ENCODE measurements at places on chromosomes 16 and 17.

- no peak for DNase-seq
These were observed 46.1 kb downstream of the PRMT7 start for GRCh38 chr16:68356919-68357286.

GRCh38 chr16:24610416-24610755, 71.0 kb downstream of the RBBP6 start:
- DNase-seq = peak; percentile 33

GRCh38 chr16:31664683-31665482, 137.2 kb downstream of the AHSP start:
- DNase-seq = no peak

DNA sequence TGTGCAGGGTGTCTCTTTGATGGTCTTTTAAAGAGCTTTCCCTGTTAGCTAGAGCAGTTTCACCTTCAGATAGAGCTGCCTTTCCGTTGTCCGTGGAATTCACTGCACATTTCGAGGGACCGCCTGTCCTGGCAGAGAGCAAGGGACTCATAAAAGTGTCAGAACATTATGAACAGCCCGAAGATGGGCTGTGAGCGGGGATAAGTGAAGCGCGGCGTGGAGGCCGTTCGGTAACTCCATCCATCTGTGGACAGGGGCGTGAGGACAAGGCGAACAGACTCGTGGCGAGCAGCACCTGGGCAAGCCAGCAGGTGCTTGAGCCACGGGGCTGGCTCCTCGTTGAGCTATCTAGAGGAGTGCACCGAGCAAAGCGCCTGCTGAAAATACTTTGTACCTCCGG, 371.2 kb downstream of the MAF start:
- DNase-seq = no peak

DNA sequence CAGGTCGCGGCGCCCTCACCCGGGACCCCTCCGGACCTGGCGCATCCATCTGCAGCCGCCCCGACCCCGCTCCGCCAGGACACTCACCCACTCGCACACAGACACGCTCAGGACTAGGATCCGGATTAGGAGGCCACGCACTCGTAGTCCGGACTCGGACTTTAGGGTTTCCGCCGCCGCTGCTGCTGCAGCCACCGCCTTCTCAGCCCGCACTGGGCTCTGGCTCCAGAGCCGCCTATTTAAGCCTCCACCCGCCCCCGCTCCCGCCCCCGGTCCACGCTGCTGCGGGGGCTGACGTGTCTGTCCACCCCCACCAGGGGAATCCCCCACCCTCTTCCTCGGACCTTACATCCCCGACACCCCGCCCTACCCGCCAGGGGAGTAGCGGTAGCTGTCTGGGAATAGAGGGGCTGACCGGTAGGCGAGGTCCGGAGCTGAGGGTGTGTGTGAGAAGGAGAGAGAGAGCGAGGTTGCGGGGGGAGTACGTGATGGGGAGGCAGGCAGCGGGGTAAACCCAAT, at the start of gene RRAD:
TSS of gene RRAD (minus strand) at position 214 of the 519 bp plus-strand sequence. CDS start 356 bp downstream, outside the sequence.
- DNase-seq = no peak

DNA sequence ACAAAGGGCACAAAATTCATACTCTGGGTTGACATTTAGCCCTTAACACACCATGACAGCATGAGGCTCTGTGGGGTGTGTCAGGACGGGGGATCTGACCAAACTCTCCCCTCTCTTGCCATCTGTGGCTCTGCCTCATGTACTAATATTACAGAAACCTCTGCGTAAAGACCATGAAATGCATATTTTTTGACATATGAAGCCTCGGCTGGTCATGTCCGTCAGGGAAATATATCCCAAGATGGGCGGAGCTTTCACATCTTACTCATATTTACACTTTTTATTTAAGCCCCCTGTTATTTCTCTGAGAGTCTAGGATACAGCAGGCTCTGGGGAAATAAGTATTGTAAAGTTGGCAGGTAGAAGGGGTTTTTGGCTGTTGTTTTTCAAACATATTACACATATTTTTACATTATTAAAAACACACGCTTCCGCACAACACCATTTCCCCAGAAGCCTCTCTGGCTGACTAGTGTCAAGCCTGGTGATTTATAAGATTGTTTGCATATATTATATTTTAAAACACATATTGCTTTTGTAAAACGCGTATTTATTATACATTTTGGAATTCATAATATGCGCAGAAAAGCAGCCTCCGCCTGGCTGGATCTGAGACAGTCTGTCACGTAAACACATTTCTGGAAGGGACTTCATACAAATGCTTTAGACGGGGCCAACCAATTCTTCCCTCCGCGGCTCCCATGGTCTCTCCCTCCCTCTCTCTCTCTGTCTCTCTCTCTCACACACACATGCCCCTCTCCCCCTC, 237.7 kb upstream of the ZFHX3 start:
- no peak for DNase-seq

DNA sequence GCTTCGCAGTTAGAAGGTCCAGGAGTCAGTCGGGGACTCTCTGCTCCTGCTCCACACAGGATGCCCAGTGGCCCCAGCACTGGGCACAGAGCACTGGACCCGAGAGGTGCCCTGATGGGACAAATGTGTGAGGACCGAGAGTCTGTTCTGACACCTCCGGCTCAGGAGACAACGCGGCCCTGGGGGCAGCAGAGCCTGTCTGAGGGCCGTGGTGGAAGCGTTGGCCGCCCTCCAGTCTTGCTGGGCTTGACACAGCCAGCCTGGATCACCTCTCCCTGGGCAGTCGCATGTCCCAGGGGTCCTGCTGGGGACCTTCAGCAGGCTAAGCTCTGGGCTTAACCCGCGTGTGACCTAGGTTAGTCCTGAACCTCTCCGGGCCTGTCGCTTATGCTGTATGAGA, 23.1 kb downstream of the LGALS9 start:
- DNase-seq = no peak

DNA sequence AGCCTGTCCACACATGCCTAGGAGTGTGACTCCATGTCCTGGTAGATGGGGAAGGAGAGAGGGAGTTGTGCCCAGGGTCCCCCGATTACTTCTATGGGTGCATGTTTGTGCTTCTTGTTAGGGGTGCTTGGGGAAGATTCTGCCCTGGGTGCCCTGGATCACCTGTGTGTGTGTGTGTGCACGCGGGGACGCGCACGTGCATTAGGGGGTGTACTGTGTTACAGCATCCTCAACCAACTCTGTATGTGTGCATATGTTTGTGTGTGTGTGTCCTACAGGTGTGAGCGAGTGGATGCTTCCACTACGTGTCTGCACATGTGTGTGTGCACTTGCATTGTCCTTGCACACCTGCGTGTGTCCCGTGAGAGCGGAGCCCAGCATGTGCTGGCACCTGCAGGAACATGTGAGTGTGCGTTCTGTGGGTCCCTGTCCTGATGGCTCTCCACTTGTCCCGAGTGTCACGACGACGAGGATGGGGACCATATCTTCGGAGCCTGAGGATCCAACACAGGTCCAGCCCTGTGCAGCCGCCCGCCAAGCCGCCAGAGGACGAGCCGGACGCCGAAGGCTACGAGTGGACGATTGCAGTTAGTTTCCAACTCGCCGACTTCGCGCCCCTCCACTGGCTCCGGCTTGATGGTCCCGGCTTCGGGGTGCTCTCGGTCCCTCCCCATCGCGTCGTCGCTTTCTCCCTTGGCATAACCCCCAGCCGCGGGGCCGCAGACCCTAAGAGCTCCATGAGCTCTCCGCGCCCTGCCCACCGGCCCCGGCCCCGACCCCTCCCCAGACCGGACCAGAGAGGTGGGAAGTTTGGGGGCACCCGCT, 6.0 kb upstream of the TBC1D3B start:
- no peak for DNase-seq

DNA sequence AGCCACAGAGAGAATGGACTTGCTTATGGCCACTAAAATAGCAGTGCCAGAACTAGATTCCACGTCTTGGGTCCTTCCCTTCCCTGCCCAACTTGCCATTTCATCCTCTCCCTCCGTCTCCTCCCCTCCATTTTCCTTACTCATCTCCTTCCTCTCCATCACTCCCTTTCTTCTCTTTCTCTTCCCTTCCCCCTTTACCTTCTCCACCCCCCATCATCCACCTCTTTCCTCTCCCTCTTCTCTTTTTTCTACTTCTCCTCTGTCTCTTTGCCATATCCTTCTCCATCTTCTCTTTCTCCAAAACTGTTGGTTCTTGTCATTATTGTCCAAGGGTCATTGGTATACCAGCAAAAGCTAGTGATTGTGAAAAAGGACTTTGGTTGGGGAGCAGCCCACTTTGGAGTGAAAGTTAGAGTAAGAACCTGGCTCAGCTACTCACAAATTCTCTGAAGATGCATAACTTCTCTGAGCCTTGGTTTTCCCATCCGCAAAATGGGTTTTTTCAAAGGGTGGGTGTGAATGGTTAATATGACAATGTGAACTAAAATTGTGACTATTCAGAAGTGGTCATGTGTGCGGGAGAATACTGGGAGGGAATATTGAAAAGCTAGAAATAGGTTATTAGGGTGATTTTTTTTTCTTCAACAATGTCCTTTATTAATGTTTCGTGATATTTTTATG, 393.8 kb downstream of the XYLT1 start:
- DNase-seq = no peak

DNA sequence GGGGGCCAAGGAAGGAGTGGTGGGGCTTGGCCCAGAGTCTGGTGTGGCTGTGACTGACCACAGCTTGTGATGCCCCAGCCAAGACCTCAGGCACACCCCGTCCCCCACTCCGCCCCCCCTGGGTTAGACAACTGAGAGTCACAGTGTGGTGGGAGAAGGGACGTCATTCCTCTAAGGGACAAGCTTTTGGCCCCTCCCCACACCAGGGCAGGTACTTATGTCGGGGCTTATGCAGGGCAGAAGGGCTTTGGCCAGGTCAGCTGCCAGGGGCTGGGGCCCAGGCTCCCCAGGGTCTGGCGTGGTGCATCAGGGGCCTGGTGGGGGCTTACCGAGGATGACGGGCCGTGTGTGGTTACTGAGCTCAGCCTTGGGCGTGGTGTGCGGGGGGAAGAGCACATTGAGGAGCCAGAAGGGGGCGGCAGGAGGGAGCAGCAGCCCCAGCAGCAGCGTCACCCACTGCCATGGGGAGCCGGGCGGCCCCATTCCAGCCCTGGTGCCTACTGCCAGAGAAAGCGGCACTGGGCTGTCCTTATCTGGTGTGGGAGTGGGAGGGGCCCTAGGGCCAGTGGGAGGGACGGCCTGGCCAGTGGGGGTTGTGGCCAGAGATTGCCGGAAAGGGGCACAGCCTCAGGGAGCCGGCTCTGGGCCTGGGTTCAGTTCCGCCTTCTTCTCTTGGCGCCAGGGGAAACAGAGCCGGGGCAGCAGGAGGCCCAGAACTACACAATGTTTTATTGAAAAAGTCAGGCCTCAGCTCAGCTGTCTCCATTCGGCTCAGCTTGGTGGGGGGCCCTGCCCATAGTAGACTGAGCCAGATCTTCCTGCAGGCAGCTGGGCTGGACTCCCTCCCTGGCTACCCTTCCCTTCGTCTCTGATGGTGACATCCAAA, at the start of gene LCAT:
TSS of gene LCAT (minus strand) at position 502 of the 886 bp plus-strand sequence. CDS start at position 483, 19 bp downstream.
- DNase-seq = no peak

GRCh38 chr17:79019632-79020584, 4.1 kb upstream of the C1QTNF1 start:
- DNase-seq = peak; percentile 60

DNA sequence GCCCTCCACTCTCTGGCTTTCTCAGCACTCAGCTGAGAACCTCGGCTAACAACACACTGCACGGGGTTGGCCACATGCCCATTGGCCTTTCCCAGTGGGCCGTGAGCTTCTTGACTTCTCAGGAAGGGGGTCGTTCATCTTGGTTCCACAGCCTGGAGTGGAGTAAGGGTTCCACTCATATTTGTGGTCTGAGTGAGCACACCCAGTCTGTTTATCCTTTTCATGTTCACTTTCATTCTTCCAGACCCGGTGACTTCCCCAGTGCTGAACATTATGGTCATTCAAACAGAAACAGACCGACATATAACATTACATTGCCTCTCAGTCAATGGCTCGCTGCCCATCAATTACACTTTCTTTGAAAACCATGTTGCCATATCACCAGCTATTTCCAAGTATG, 8.2 kb downstream of the MILR1 start:
- no peak for DNase-seq

GRCh38 chr17:30717291-30718098, 107.0 kb downstream of the CRLF3 start:
- DNase-seq = no peak

Data from stimulated activated CD8-positive, alpha-beta memory T cell treated with anti-CD3 and anti-CD28 coated beads, Interleukin-4, amount 100 ng/mL, for 48 hours (primary cell).